Esophagus mucosa (tissue), 1 donor: ENCODE measurements at places on chromosomes 11 and 22. TPM values are rescaled to one million over a fixed set of nuclear protein-coding genes. Genes with fewer than 3 reads are reported as not detected.

GRCh38 chr11:108558222-108558621 is 35.3 kb downstream of the EXPH5 start:
- no peak for ATAC-seq

UBASH3B gene
- 13.9 TPM for total RNA-seq

- ATAC-seq = no peak
Measured at GRCh38 chr22:44531487-44531886, 33.5 kb upstream of the RTL6 start.

DNA sequence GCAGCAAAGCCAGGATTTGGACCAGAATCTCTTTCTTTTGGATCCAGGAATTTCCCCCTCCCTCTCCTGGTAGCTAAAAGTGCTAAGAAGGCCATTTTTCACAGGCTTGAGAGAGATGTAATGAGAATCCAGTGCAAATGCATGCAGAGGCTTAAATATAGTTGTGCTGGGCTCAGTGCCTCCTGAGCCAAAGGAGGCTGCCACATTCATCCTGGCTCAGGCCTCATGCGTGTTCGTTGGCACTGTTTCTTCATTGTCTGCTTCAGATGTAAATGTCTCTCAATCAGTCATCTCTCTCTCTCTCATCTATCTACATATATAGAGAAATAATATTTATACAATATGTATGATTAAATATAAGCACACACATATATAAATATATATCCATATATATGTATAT is 83.6 kb downstream of the INSC start:
- ATAC-seq = no peak

OR9I1 gene
- total RNA-seq = not detected

PIWIL4 gene
- 0.80 TPM for total RNA-seq

DNA sequence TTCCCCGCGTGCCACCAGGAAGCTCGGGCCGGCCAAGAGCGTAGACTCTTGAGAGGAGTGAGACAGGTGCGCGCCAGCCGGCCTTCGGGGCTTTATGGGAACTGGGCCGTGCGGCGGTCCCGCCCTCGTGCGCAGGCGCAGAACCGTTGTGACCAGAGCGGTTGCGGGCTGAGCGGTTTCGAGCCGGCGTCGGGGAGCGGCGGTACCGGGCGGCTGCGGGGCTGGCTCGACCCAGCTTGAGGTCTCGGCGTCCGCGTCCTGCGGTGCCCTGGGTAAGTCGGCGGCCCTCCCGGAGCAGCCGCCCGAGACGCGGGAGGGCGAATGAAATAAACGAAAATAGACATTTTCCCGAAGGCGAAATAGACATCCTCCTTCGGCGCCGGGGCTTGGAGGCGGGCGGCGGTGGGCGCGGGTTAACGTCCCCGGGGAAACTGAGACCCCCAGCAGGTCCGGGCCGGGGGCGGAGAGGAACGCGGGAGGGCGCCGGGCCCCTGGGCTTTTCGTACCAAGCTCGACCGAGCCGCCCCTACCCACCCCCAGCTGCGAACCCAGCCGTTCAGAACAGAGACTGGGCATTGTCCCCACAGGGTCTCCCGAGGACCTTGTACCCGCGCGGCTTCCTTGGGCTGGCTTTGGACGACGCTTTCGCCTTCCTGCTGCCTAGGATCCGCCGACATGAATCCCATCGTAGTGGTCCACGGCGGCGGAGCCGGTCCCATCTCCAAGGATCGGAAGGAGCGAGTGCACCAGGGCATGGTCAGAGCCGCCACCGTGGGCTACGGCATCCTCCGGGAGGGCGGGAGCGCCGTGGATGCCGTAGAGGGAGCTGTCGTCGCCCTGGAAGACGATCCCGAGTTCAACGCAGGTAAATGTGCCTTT is at the start of gene ASRGL1:
ASRGL1 (plus strand) TSS at position 146 of the 879 bp plus-strand sequence; CDS start at position 676, 530 bp downstream.
- ATAC-seq = peak; percentile 80

FAM180B gene
- not detected for total RNA-seq

CCDC81 gene
- total RNA-seq = 0.28 TPM

KRTAP5-1 gene
- total RNA-seq = not detected

DNA sequence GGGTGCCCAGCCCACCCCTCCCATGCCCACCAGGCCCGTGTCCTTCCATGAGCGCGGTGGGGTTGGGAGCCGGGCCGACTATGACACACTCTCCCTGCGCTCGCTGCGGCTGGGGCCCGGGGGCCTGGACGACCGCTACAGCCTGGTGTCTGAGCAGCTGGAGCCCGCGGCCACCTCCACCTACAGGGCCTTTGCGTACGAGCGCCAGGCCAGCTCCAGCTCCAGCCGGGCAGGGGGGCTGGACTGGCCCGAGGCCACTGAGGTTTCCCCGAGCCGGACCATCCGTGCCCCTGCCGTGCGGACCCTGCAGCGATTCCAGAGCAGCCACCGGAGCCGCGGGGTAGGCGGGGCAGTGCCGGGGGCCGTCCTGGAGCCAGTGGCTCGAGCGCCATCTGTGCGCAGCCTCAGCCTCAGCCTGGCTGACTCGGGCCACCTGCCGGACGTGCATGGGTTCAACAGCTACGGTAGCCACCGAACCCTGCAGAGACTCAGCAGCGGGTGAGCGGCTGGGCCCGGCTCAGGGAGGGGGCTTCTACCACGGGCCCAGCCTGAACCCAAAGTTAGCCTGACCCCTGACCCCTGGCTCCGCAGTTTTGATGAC is 3.0 kb downstream of the PKP3 start:
- ATAC-seq = no peak

- ATAC-seq = peak; percentile 12
Measured at GRCh38 chr11:114281388-114281956, 14.7 kb upstream of the NNMT start.

DNA sequence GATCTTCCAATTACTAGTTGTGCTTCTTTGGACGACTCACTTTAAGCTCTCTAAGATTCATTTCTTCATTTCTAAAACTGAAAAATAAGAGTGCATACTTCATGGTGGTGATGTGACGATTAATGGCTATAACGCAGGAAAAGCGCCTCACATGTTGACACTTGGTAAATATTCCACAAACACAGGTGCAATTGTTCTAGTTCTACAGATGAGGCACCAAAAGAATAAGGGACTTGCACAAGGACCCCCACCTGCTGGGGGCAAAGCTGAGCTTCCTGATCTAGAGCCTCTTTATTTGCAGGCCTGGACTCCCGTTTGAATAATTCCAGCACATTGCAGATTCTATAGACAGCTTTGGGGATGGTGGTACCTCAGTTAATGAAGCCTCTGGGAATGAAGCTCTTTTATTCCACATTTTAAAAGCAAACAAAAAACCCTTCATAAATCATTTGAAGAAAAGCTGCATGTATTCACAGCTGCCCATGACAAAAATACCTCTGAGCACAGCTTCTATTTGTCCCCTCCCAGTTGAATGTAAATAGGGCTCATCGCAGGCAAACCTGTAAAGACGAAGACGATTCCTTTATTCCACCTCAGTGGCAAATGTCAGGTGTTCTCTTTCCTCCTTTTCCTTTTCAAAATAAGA is 14.9 kb upstream of the CADM1 start:
- no peak for ATAC-seq

PLEKHB1 gene
- total RNA-seq = 1.4 TPM

PKNOX2 gene
- total RNA-seq = 0.28 TPM

DNA sequence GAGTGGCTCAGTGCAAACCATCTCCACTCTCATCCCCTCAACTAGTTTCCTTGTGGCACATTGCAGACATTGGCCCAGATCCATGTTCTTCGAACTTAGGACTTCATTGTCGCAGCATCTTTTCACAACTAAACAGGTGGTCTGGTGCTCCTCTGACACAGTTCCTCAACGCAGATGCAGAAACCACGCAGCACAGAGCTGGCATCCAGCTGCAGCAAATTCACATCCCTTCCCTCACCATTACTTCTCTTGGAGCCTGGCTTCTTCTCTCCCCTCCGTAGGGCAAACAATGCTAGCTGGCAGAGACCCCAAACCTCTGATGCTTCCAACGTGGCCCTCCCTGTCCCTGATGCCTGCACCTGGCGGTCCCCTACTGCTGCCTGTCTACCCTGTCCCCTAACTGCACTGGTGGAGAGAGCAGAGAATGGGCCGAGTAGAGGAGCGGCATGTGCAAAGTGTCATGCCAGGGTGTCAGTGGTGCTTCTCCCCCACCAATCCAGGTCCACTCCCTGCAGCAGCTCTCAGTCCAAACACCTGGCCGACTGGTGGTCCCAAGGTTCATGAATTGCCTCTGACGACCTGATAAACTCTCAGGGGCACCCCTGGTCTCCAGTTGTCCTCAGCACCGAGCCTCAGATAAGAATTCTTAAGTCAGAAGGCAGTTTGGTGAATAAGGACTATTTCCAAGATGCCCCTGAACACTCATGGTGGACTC is 18.1 kb downstream of the TMPRSS13 start:
- no peak for ATAC-seq

POU2AF2 gene
- not detected for total RNA-seq

GRCh38 chr22:49521787-49522224 is 305.9 kb downstream of the BRD1 start:
- no peak for ATAC-seq

GRCh38 chr11:87290304-87290922 is 252.7 kb downstream of the TMEM135 start:
- no peak for ATAC-seq

OR5P2 gene
- not detected for total RNA-seq

DNA sequence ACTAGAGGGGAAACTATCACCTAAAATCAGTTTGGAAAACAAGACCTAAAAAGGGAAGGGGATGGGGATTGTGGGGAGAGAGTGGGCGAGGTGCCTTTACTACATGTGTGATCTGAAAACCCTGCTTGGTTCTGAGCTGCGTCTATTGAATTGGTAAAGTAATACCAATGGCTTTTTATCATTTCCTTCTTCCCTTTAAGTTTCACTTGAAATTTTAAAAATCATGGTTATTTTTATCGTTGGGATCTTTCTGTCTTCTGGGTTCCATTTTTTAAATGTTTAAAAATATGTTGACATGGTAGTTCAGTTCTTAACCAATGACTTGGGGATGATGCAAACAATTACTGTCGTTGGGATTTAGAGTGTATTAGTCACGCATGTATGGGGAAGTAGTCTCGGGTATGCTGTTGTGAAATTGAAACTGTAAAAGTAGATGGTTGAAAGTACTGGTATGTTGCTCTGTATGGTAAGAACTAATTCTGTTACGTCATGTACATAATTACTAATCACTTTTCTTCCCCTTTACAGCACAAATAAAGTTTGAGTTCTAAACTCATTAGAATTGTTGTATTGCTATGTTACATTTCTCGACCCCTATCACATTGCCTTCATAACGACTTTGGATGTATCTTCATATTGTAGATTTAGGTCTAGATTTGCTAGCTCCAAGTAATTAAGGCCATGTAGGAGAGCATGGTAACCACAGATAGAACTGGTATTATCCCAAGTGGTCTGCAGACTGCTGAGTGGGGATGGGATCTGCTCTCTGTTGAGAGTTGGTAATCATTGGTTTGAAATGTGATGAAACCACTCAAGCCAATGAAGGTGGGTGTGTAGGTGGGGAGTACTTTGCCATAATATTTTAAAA is 3.6 kb downstream of the NEAT1 start:
- no peak for ATAC-seq

DNA sequence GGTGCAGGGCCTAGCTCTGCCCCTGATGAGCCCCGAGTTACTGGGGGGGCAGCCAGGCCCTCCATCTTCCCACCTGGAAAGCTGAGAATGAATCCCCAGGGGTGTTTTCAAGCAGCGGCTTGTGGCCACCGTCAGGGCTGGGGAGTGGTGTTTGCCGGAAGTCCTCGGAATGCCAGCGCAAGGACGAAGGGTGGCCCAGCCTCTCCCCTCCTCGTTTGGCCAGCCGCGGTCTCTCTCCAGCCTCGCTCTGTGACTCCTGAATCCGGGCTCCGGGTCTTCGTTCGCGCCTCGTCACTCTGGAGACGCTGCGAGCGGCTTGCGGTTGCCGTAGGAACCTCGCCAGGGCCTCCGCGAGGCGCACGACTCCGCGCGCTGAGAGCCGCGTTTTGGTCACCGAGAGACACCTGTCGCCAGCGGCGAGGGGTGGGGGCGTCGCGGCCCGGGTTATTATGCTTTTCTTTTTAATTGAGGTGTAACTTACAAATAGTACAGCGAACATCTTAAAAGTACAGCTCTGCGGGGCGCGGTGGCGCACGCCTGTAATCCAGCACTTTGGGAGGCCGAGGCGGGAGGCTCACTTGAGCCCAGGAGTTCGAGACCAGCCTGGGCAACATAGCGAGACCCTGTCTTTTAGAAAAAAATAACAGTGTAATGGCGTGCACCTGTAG is 6.3 kb upstream of the KDELR3 start:
- peak; percentile 51 for ATAC-seq

- ATAC-seq = no peak
Measured at GRCh38 chr11:120810251-120810650, 213.7 kb upstream of the TBCEL start.

DNA sequence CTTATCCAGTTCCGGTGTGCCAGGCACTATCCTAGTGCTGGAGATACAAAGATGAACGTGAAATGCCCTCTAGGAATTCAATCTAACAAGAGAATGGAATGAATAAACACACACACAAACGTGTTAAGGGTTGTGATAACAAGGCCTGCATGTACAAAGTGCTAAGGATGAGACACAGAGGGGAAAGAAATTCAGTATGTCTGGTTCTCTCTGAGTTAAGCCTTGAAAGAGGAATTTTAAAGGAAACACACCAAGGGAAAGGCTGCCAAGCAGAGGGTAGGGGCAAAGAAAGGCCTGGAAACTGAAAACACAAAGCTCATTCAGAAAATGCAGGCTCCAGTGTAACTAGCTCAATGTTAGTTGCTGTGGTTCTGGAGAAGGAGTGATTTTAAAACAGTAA is 4.2 kb downstream of the CHKA start:
- no peak for ATAC-seq

OR8A1 gene
- not detected for total RNA-seq

GRCh38 chr11:1202776-1203504 is 19.9 kb upstream of the MUC5B start:
- ATAC-seq = peak; percentile 70

GRCh38 chr22:50620593-50621355 is 7.2 kb downstream of the ARSA start:
- peak; percentile 60 for ATAC-seq

DNA sequence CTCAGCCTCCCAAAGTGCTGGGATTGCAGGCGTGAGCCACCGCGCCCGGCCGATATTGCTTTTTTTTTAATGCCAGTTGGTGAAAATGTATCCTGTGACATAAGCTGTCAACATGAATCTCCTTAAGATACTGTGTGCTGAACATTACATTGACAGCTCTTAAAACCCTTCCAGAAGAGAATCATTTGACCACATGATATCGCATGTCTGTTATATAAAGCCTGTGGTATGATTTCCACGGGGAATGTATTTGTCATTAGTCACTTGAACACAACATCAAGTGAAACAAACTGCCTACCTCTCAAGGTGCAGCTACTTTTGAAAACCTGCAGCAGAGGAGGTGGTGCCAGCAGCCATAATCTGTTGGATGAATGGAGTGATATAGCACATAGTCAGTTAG is 67.0 kb downstream of the BCL2L13 start:
- no peak for ATAC-seq

DNA sequence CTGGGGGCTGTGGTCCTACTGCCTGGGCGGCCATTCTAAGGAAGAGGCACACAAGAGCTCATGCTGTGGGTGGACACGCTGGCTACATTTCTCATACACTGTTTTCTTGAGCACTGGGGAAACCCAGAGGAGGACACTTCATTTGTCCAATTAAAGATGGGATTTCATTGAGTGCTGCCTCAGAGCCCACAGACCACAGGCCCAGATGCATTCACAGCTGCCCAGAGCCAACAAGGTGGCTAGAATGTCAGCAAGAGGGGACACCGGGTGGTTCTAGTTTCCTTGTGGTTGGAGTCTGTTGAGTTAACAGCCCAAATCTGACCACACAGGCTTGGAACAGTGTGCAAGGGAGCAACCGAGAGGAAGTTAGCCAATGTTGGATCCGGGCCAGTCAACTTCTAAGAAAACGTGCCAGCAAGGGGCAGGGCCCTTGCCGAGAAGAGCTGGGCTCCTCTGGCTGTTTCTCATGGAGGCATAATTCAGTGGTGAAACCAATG is 35.0 kb upstream of the SORL1 start:
- ATAC-seq = peak; percentile 68
